ENCODE measurements at places on chromosomes 7 and 10. TPM values are rescaled to one million over a fixed set of nuclear protein-coding genes. Genes with fewer than 3 reads are reported as not detected.

EEPD1 gene
- total RNA-seq, result 9.0 TPM

UCN3 gene
- not detected for total RNA-seq

GRCh38 chr10:120818301-120818700, 32.9 kb upstream of the WDR11 start:
- DNase-seq, result no peak
- no peaks in the 10 kb centered on the region for H3K27me3 ChIP-seq
- H3K27ac ChIP-seq, result no peak overlapping the region
- H3K36me3 ChIP-seq, result no peaks in the 10 kb centered on the region
- H3K4me1 ChIP-seq, result no peaks in the 10 kb centered on the region

CCDC172 gene
- not detected for total RNA-seq

DNA sequence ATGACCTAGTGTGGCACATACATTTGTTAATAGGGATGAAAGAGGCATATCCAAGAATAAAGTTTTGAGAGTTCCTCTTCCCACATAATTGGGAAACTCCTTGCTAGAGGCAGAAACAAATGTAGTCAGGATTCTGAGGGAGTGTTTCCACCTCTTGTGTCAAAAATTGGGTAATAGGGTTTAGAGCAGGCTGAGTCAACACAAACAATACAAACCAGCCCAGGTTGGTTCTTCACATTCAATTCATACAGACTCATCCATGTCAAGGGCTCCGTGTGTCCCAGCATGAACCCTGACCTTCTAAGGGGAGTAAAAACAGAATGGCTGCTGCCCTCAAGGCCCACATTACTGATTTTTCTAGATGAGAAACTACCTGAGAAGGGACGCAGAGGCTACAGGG, 75.3 kb downstream of the GLI3 start:
- H3K27ac ChIP-seq, result no peak overlapping the region
- no peaks in the 10 kb centered on the region for H3K36me3 ChIP-seq
- H3K4me3 ChIP-seq, result no peak overlapping the region

PIK3AP1 gene
- total RNA-seq, result 0.36 TPM

GRCh38 chr10:133088956-133089800, 1.5 kb downstream of the ADGRA1 start:
- no peak for DNase-seq
- H3K4me3 ChIP-seq, result no peak overlapping the region
- no peaks in the 10 kb centered on the region for H3K36me3 ChIP-seq

GRCh38 chr7:74052628-74053027, 24.7 kb downstream of the ELN start:
- H3K27me3 ChIP-seq, result no peaks in the 10 kb centered on the region
- DNase-seq, result peak; percentile 22
- H3K36me3 ChIP-seq, result no peaks in the 10 kb centered on the region
- no peaks in the 10 kb centered on the region for H3K4me1 ChIP-seq
- H3K4me3 ChIP-seq, result no peak overlapping the region

DNA sequence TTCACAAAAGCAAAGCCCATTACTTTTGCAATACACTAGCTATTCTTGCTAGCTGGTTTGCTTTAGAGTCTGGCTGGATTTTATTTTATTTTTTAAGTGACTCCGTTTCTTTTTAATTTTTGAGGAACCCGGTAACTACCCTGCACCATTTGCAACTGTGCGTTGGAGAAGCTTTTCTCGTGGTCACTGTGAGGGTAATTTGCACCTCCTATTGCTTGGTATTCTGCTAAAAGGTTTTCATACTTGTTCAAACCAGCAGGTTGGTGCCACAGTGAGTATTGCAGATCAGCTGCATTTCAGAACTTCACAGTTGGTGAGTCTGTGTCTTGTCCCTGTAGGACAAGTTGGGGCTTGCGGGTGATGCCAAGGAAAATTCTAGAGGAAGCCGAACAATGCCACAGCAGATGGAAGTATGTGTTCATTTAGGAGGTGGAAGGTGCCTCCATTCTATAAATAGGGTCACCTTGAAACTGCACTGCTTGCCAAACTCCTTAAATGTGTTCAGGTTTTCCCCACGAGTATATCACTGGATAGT, 3.9 kb upstream of the NMT2 start:
- no peaks in the 10 kb centered on the region for H3K36me3 ChIP-seq
- H3K4me1 ChIP-seq, result peaks cover 19% of the 10 kb centered on the region
- H3K27me3 ChIP-seq, result no peaks in the 10 kb centered on the region

GRCh38 chr10:78313636-78314035, 280.0 kb downstream of the RPS24 start:
- DNase-seq, result no peak
- H3K27ac ChIP-seq, result no peak overlapping the region
- peaks cover 12% of the 10 kb centered on the region for H3K4me1 ChIP-seq
- no peak overlapping the region for H3K4me3 ChIP-seq
- H3K36me3 ChIP-seq, result no peaks in the 10 kb centered on the region

GRCh38 chr10:59687657-59688056, 22.0 kb downstream of the SLC16A9 start:
- H3K27me3 ChIP-seq, result no peaks in the 10 kb centered on the region
- DNase-seq, result no peak
- H3K4me3 ChIP-seq, result no peak overlapping the region
- H3K4me1 ChIP-seq, result no peaks in the 10 kb centered on the region
- H3K27ac ChIP-seq, result no peak overlapping the region

DNA sequence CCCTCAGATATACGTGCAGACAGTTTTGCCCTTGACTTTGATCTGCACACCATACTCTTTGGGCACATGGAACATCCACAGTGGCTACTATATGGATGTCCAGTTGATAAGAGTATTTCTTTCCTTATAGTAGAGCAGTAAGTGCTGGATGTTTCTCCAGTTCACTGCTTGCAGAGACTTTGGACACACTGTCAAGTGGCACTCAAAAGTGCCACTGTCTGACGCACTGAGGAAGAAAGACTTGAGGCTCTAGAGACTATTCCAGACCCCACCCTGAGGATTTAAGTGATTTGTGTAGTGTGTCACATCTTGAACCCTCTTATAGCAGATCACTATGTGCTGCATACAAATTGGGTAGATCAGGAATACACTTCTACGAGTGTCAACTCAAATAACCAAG, 179.1 kb downstream of the GNAI1 start:
- no peak for DNase-seq
- H3K4me3 ChIP-seq, result no peak overlapping the region
- H3K27ac ChIP-seq, result no peak overlapping the region
- H3K36me3 ChIP-seq, result no peaks in the 10 kb centered on the region
- H3K27me3 ChIP-seq, result no peaks in the 10 kb centered on the region
- H3K4me1 ChIP-seq, result peaks cover 14% of the 10 kb centered on the region

MSRB2 gene
- 6.9 TPM for total RNA-seq

DNA sequence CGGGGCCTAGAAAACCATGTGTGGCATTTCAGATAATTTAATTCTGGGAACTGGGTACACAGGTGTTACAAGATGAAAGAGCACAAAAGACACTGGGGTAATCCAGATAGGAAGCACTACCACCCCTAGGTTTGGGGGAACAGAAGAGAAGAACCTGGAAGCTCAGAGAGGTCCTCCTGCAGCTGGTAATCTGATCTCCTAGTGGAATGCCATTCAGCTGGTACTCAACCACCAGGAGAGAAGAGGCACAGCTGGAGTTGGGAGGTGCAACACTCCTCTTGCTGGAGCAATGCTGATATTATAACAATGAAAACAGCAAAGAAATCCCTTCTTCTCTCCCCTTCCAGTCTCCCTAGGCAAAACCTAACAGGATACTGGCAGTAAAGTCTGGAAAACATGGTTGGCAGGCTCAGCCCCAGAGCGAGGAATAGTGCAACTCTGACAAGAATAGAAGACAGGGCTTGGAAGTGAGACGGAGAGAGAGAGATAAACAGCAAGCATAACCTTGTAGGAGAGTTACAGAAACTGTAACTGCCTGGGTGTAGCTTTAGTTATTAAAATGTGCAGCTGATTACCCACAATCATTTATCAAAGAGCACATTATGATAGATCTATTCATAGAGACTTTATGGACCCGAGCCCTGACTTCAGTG, 35.0 kb downstream of the NRF1 start:
- no peak for DNase-seq
- no peaks in the 10 kb centered on the region for H3K27me3 ChIP-seq
- peaks cover 13% of the 10 kb centered on the region for H3K4me1 ChIP-seq
- H3K4me3 ChIP-seq, result no peak overlapping the region
- H3K27ac ChIP-seq, result no peak overlapping the region

CALML5 gene
- total RNA-seq, result not detected

DNA sequence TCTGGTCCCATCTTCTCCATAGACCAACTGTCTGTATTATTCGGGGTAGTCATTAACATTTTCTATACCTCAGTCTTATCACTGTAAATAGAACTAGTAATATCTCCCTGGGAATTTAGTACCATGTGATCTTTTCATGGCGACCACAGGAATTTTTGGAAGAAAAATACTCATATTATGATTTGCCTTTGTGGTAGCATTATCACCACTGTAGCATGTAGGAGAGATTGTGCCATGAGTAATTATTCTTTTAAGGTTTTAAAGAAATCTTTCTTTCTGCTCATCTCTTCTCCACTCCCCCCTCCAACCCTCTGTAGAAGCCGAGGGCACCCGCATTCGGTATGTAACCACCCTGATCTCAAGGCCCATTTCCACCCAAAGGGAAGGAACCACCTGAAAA, 25.0 kb downstream of the ZNF365 start:
- H3K36me3 ChIP-seq, result no peaks in the 10 kb centered on the region
- H3K4me3 ChIP-seq, result no peak overlapping the region
- H3K27ac ChIP-seq, result peak overlapping the region; percentile 29
- no peaks in the 10 kb centered on the region for H3K27me3 ChIP-seq

DNA sequence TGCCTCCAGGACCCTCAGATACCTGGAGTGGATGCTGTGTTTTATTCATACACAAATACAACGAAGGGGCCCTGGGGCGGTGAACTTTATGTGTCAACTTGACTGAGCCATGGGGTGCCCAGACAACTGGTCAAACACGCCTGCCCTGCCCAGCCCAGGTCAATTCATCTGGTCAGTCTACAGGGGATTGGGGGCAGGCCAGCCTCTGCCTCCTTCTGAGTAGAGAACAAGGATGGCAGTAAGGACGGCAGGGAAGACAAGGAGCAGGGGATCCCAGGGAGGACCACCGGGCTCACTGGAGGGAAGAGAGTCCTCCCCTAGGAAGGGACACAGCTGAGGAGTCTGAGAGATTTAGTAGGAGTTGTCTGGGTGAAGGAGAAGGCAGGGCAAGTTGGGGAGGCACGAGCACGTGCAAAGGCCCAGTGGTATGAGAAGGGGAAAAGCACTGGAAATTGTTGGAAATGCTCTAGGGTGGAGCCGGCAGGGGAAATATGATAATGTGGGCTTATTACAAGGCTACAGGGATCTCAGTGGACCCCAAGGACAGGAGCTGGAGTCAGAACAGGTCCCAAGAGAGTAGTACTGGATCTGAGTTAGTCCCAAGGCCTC, 63.4 kb downstream of the MYL10 start:
- peaks cover 21% of the 10 kb centered on the region for H3K27me3 ChIP-seq
- no peaks in the 10 kb centered on the region for H3K4me1 ChIP-seq
- peak; percentile 55 for DNase-seq
- H3K4me3 ChIP-seq, result no peak overlapping the region
- no peak overlapping the region for H3K27ac ChIP-seq

DNA sequence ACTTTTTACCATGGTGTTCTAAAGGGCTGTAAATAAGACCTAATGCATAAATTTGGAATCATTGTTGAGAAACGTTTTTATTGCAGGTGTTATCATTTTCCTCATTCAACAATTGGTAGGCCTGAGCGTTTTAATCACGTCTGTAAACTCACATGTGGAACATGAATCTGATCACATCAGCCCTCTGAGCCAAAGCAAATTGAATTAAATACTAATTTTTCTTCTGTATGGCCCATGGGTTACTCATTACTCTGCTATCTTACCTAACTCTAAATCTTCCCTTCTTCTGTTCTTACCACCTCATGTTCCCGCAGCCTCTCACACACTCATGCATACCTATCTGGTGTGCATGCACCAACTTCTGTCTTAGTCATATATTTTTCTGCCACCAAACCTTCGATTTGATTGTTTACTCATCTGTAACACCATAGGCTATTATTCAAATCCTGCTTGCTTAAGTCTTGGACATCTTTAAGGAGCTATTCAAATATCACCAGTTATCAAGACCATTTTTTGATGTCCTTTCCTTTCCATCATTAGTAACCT, 82.3 kb downstream of the NXPH1 start:
- no peaks in the 10 kb centered on the region for H3K4me1 ChIP-seq
- no peak overlapping the region for H3K27ac ChIP-seq
- no peak for DNase-seq
- no peaks in the 10 kb centered on the region for H3K27me3 ChIP-seq
- H3K4me3 ChIP-seq, result no peak overlapping the region

INMT gene
- total RNA-seq, result 1.5 TPM

GRCh38 chr10:110005719-110006118, 2.1 kb upstream of the ADD3 start:
- H3K27ac ChIP-seq, result peak overlapping the region; percentile 87
- H3K27me3 ChIP-seq, result no peaks in the 10 kb centered on the region
- H3K4me3 ChIP-seq, result peak overlapping the region; percentile 77
- H3K4me1 ChIP-seq, result peaks cover 30% of the 10 kb centered on the region

DNA sequence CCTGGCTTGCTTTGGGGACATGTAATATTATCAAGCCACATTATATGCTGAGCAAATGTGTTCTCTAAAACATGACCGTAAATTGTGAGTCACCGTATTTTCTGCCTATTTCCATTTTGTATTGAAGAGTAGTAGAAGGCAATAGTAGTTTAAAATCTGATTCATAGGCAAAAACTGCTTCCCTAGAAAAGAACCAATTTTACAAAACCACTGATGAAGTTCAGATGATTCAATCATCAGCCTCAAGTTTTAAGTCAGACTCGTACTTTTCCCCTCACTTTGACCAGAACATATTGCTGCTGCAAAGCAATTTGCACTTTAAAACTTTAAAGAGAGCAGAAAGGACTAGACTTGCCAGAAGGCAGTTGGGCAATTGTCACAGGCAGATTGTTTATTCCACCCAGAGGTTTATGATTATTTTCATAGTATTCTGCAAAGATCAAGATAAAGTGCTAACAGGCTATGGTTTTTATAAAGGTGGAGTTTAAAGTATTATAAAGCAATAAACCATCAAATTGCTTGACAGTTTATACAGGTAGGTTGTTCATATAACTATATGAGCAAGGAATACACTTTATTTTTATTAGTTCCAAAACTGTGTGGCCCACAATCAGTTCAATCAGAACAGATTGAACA, 168.2 kb downstream of the ETV1 start:
- H3K27ac ChIP-seq, result no peak overlapping the region
- no peaks in the 10 kb centered on the region for H3K27me3 ChIP-seq
- H3K4me3 ChIP-seq, result no peak overlapping the region

Data from osteoblast (primary cell).